NCI-H226 (cell line): ENCODE measurements at places on chromosomes 1 and 21.
A peak's percentile ranks its signal among the peaks of the same experiment; 100 is the strongest.

DNA sequence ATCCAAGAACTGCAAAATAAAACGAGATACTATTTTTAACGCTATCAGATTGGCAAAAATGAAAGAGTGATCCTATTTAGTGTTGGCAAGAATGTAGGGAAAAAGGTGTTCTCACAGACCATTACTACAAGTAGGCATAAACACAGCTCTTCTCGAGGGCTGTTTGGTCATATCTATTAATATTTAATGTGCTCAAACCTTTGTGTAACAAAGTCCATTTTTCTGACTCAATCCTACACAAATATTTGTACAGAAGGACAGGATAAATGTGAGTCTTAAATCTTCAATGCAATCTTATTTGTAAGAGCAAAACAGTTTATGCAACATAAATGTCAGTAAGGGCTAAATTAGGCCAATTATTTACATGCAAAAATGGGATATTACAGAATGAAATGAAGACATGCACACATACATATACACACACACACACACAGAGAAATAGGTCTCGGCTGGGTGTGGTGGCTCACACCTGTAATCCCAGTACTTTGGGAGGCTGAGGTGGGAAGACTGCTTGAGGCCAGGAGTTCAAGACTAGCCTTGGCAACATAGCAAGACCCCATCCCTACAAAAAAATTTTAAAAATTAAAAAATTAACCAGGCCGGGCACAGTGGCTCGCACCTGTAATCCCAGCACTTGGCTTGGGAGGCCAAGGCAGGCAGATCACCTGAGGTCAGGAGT lies 17.7 kb downstream of the DHCR24 start:
- no peak for DNase-seq

- peak; percentile 16 for DNase-seq
These were observed 51.4 kb upstream of the LRIG2 start for GRCh38 chr1:113021430-113022085.

DNA sequence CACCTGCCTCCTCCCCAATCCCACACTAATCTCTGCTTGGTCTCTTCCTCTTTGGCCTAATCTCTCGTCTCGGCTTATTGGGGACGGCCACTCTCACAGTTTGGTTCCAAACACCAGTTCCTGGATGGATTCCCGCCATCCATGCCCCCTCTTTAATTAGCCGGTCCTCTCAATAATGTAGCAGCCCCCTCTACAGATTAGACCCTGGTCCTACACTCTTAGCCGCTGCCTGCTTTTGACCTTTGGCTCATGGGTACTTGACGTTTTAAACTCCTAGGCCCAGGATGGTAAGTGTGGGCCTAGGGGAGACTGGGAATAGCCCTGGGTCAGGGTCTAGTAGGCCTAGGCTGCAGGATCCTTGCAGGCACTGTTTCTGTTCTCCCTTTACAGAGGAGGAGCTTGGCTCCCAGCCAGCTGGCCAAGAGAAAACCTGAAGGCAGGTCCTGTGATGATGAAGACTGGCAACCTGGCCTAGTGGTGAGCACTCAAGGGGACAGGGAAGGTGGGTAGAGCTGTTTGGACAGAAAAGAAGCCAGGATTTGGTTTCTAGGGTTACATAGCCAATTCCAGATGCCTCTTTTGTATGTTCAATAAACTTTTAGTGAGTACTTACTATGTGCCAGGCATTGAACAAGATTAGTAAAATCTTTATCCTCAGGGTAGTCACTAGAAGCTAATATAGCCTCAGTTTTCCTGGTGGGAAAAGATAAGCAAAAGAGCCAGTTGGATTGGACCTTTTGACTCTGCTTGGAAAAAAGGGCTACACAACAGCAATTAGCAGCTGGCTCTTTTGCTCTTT lies 758 bp downstream of the RAD54L start:
- DNase-seq, result peak; percentile 46

- DNase-seq, result no peak
These were observed 68.3 kb upstream of the GJB5 start for GRCh38 chr1:34686531-34686930.

DNA sequence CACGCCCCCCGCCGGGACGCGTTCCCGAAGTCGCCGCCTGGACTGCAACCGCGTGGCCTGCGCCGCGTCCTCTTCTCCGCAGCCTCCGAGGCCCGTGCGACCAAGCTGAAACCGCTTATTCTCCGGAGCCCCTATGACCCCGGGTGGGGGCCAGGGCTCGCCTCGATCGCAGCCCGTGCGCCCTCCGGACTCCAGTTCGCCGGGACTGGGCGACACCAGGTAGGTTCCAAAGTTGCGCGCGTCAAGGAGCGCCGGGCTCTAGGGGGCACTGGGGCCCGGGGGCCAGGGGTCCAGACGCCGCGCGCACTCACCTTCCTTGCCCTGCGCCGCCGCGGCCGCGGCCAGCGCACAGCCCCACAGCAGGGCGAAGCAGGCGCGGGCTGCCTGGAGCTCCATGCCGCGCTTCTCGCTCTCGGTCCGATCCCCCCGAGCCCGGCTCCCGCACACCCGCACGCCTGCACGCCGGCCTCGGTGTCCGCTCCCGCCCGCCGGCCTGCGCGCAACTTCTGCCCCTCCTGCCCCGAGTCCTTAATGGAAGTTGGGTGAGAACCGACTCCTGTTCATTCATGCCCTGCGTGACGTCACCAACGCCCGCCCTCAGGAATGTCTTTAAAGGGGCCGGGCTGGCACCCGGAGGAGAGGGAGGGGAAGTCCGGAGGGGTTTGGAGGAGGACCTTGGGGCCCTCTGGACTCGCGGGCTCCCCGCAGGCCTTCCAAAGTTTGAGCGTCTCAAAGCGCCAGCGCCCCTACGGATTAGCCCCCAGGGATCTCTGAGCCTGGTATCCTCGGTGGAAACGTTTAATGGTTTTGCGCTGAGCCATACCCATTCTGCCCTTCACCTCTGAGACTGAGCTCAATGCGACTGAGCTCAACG lies at the start of gene EPHA2:
EPHA2 (minus strand) TSS at position 533 of the 874 bp plus-strand sequence; CDS start at position 396, 137 bp downstream.
- DNase-seq, result peak; percentile 98

DNA sequence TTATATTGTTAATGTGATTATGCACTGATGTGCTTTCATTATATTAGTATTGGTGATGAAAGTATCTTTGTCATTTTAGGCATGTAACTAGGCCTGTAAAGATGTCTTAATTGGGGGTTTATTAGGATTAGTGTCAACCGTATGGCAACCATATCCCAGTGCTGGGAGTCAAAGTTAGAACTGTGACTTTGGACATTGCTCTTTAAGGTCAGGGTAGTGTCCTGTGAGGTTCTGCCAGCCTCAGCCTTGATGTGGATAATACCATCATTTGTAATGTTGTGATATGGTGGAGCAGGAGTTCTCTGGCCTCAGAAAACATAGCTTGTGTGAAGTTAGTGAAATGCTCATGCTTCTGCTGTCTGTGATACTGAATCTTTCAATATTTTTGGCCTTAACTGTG lies 59.4 kb downstream of the LAMC1 start:
- DNase-seq, result no peak

GRCh38 chr1:24955161-24955560 lies 25.1 kb upstream of the RUNX3 start:
- peak; percentile 93 for DNase-seq

DNA sequence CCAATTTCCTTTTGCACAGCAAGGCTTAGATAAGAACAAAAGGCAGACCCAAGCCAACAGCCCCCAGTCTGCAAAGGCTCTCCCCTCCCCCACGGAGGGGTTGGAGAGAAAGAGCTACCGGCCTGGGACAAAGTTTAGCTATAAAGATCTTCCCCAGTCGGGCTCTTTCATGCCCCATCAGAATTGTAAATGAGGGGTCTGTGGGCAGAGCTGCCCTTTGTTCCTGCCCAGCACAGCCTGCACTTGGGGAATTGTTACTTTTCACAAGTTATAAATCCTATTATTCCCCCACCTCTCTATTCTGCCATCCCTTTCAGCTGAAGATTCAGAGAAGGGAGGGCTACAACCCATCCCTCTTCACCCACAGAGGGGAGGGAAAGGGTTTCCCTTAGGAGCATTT lies 3.5 kb downstream of the MYCL start:
- no peak for DNase-seq

- no peak for DNase-seq
These were observed 107.4 kb upstream of the ADGRL2 start for GRCh38 chr1:81693316-81693715.

DNA sequence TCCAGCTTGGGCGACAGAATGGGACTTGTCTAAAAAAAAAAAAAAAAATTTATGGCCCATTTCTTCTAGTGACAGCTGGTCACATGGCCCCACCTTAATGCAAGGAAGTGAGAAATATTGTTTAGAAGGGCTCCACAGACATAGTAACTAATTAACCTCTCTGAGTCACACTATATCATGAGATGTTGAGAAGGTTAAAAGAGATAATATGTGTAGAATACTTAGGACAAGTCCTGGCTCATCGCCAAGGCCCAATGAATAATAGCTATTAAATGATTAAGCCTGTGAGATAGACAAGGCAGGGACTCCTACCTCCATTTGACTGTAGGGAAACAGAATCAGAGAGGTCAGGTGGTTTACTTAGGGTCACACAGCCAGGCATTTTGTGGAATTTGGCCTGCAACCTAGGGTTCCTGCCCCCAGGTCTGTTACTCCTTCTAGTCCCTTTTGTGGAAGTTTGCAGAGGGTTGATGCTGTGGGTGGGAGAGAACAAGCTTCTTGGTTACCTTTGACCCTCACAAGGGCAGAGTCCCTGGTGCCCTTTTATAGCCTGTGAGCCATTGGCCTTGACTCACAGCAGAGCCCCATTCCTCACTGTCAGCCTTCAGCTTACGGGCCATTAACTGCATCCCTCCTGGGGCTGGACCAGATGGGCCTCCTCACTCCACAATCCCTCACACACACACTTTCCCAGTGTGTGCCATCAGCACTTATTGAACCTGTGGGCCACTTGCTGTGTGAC lies 48.5 kb downstream of the OPRD1 start:
- DNase-seq, result peak; percentile 57

- DNase-seq, result no peak
These were observed 326.4 kb upstream of the LYPLAL1 start for GRCh38 chr1:218847089-218847768.

- DNase-seq, result no peak
These were observed 13.4 kb upstream of the B3GALT5 start for GRCh38 chr21:39599191-39599970.

GRCh38 chr1:239250353-239251035 lies 135.9 kb upstream of the CHRM3 start:
- peak; percentile 2 for DNase-seq

DNA sequence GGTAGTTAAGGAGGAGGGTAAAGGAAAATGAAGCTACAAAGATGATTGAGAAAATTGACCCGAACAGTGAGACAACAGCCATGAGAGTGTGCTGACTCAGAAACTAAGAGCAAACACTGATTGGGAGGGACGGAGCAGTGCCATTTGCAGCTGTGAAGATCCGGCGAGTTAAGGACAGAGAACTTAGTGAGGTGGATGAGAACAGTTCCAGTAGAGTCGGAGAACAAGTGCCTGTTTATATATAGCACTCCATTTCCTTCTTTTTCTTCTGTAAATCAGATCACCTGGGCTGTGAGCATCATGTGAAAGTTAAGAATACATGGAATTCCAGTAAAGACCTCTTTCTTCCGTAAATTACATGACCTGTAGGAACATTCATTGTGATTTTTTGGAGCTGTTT lies 145.7 kb downstream of the KCNK2 start:
- DNase-seq, result no peak

DNA sequence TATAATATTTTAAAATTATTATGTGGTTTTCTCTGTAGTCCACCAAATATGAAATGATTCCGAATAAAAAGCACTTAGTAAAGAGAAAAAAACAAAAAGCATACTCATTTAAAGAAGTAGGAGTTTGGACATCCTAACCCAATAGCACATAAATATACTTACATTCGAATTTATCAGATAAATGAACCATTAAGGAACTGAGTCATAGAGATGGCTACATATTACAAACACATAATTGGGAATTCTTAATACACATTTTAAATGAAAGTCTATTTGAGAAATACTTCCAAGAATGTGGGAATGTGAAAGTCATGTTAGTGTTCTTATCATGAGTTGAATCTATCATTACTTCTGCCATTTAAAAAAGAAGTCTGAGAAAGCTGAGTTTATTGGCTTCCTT lies 75.0 kb downstream of the USP24 start:
- no peak for DNase-seq

DNA sequence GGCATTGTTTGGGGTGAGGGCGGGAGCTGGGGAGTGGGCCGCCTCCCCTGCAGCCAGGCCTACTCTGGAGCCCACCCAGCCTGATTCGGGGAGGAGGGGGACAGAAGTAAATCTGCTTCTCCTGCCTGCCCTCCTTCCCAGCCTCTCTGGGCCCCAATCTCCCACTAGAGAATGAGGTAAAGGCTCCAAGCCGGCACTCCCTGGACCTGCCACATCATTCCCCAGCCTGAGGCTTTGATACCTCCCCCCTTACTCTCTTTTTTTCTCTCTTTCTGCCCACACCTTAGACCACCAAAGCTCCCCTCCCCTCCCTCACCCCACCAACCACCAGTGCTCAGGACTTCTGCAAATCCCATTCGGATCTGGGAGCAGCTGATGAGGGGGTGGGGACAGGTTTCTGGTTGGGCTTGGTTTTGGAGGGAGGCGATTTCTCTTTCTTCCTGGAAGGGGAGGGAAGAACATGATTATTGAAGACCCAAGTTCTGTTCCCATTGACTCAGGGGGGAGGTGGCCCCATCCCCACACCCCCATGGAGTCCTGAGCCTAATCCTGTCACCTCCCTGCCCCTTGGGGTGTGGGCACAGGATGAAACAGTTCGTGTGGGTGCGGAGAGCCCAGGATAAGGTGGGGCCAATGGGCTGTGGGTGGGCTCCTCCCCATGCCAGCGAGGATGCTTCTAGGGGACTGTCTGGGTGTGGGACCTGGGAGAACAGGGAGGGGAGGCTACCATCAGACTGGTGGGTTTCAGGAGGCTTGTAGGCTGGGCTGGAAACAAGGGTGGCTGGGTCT lies 1.3 kb downstream of the MAP7D1 start:
- DNase-seq, result peak; percentile 34

DNA sequence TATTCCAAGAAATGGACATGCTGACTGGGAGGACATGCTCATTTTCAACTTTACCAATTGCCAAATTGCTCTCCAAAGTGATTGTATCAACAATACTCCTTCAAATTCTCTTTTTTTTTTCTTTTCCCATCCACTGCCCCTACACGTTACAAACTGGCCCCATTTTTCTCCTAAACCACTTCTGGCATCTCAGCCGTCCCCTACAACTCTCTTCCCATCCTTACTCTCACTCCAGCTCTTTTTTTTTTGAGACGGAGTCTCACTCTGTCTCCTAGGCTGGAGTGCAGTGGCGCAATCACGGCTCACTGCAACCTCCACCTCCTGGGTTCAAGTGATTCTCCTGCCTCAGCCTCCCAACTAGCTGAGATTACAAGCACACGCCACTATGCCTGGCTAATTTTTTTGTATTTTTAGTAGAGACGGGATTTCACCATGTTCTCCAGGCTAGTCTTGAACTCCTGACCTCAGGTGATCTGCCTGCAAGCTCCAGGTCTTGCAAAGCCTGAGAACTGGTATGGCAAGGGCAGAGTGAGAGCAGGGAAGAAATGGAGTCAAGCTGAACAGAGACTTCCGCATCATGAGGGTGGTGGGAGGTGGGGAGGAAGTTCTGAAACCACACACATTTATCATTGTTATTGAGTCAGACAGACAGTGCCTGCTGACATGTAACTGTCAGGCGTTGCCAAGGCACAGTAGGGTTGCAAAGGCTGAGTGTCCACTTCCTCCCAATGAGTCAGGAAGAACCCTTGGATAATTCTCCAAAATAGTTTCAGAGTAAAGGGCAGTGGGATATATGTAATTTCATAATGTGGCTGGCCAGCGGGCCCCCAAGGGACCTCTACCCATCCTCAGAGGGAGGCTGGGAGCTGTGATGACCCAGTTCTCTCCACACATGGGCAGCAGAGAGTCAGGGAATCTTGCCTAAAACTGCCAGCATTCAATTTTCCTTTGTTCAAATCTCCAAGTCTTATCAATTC lies 17.4 kb downstream of the CELA3A start:
- peak; percentile 96 for DNase-seq

GRCh38 chr1:25917996-25918395 lies 11.8 kb upstream of the STMN1 start:
- DNase-seq, result no peak
